Hematopoietic multipotent progenitor cell treated with erythropoietin and hydrocortisone succinate and interleukin-3 and kit ligand, for 8 days (in vitro differentiated cells): ENCODE measurements at places on chromosomes 7 and 10.
A peak's percentile ranks its signal among the peaks of the same experiment; 100 is the strongest.

- DNase-seq = no peak
Measured at GRCh38 chr7:28176174-28176573, 4.4 kb downstream of the JAZF1 start.

DNA sequence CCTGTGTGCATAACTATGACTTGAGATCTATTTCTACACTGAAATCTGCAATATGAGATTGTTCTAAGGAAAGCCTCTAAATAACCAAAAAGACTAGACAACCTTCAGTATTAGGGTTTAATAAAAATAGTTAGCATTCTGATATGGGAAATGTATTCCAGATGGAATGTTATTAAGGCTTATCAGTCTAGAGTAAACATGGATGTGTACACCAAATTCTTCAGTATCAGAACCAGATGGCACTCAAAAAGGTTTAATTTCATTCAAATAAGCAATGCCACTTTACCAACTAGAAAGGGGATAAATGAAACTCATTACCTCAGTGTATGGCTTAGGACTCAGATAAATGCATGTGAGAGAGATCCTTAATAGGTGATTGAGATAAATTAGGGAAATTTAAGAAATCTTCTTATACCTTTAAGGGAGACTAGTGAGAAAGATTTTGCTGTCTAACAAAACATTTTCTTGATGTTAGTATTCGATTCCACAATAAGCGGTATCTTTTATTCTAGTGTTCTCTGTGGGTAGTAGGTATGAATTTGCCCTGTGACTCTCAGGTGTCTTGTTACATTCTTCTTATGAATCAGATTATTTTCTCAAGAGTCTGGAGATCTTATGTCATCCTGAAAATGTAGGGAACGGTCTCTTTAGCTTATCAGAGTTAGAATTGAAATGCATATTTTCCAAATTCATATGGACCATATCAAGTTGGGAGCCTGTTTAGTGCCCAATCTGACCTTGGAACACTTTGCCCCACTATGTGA is 159.2 kb downstream of the PRKG1 start:
- no peak for DNase-seq

DNA sequence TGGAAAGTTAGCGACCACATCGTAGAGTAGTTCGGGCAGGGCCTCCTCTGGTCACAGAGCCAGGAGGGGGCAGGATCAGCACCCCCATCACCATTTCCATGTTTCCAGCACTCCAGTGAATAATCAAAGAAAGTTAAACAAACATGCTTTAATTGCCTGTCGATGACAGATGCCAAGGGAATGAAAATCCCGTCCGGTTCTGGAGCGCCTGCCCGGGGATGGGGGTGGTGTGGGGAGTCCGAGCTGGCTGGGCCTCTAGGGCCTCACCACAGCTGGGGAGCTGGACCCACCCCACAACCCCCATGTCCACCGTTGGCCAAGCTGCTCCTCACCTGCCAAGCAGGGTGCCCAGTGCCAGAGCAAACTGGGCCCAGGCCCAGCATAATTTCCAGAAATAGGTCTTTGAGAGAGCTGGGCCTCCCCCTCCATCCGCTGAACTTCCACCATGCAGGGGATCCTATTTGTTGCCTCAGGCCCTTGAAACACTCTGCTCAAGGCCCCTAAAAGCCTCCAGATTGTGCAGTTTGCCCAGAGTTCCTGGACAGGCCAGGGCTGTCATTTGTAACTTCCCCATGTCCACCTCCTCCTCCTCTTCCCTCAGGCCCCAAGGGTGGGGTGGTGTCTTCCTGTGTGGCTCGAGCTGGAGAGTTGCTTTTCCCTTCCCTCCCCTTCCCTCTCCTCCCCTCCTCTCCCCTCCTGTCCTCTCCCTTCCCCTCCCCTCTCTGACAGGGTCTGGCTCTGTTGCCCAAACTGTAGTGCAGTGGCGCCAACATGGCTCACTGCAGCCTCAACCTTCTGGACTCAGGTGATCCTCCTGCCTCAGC is 101.0 kb downstream of the MYL10 start:
- no peak for DNase-seq

DNA sequence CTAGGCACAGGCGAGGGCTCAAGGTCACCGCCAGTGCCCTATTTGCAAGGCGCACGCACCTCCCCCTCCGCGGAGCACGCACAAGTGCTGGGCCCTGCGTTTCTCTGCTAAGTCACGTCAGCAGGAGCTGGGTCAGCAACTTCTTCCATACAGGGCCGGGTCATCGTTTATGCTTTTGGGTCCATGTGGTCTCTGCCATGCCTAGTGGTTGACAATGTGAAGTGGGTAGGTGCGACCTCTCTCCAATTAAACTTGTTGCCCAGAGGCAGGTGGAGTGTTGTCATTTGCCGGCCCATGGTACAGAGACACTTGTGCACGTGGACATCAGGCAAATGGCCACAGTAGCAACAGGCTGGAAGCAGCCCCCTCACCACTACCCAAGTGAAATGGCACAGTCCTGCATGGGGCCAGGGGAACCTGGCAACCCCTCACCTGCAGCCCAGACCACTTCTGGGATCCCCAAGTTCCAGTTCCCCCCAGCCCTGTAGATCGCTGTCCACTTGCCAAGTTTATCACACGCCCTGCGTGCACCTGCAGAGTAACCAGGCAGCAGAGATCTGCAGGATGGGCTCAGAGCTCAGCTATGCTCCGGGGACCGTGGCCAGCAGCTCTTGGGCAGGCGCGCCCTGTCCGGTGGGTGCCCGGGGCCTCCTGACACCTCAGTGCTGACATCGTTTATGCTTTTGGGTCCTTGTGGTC is 86.1 kb upstream of the PPP2R2D start:
- DNase-seq = no peak

DNA sequence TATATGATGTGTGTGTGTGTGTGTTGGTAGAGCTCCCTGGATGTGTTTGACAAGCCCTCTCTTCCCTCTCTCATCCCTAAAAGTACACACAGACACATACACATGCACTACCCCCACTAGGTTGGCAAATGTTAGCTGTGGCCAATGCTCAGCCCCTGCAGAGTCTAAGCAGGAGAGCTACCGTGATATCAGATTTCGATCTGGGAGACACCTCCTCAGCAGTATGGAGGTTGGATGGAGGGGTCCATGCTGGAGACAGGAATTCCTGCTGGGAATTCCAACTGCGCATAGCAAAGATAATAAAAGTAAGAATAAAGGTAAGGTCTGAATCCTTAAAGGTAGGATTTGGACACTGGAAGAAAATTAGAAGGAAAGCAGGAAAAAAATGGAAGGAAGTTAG is 85.7 kb downstream of the C10orf90 start:
- DNase-seq = no peak

- no peak for DNase-seq
Measured at GRCh38 chr10:131578472-131578970, 267.0 kb upstream of the TCERG1L start.

DNA sequence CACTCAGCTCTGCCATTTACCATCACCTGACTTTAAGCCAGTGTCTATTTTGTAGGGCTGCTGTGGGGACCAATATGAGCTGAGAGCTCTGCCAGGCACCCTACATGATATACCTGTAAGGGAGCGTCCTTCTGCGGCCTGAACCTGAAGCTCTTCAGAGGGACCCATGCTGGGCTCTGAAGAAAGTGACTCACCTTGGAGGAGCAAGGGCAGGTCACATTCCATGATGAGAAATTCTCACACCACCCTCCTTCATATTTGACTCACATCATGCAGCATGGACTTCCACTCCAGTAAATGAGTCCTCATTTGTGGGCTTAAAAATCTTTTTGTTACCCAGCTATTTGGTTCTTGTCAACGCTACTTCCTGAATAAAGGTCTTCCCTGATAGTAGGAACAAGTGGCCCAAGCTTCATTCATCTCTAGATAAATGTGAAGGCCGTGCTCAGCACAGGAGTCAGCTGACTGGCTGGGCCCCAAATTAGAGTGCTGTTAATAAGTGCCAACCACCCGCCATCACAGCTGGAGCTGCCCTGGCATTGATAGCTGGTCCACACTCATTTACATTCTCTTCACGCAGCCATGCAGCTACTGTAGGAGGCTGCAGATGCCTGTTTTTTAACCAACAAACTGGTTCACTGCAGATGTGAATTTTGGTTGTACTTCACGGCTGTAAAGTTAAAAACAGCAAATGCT is 78.4 kb downstream of the RNF216 start:
- DNase-seq = peak; percentile 28
